ENCODE measurements at places on chromosomes 3 and 15.

DNA sequence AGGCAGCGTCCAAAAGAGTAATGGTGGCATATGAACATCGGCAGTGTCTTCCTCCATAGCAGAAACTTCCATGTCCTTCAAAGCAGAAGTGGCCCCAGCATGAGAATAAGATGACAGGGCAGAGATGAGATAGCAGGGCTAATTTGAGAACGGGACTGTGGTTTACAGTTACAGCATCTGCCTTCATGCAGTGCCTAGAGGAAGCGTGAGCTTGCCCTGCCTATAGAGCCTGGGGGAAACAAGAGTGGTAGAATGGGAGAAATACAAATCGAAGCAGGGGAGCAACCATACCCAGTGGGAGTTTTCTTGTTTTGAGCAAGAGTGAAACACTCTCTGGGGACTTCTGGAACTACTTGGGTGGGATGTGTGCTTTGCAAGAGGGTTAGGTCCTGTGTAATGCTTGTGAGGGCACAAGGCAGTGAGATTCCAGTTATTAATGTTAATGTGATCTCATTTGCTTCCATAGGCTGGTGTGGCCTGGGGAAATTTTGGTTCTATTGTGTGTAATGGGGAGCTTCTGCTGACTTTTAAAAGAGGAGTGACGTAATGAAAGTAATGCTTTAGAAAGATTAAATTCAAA lies 616.9 kb downstream of the ZIC1 start:
- DNase-seq: no peak

DNA sequence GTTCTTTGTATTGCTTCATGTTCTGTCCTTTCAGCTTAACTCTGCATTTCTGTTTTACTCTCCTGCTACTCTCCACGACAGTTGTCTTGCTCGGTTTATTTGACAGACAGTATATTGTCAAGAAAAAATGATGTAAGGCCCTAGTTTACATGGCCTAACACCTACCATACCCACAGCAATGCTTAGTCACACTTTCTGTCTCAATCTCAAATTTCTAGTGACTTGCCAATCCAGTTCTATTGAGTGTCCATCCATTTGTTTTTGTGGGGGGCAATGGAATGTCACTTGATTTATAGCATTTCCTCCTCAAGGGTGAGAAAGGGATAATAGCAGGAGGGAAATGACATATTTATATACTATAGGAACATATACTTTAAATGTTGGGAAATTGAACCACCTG lies 676.2 kb downstream of the NAALADL2 start:
- no peak for DNase-seq

- no peak for DNase-seq
Measured at GRCh38 chr3:56370991-56371775, 97.1 kb downstream of the ERC2 start.

GRCh38 chr3:147799601-147800000 lies 390.4 kb downstream of the ZIC1 start:
- no peak for DNase-seq

DNA sequence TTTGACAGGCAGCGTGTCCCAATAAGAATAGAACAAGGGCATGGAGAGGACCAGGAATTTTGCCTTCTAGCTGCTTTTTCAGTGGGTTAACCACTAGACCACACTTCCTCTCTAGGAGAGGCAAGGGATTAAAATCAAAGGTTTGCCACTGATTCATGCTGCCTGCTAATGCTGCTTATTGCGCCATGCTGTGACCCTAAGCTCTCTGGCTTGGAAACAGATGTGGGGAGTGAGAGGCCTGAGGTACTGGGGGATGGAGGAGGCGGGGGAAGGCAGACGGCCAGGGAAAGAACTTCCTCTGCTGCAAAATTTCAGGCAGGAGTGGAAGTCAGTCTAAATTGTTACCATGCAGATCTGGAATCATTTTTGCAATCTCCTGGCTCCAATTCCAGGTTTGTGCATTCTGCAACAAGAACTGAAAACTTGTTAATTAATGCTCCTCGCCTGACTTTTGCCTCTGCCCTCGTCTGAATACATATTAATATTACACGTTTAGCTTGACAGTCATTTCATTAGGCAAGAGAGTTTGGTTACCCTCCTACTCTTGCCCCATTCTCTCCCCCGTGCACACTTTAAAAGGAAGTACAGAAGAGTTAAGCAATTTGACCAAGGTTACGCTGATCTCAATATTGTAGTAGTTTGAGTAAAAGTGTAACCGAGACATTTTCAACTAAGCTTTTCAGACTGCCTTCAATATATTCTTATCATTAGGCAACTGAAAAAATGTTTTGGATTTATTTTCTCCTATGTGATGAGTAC lies 121.7 kb upstream of the SPRED1 start:
- DNase-seq: peak; percentile 9

DNA sequence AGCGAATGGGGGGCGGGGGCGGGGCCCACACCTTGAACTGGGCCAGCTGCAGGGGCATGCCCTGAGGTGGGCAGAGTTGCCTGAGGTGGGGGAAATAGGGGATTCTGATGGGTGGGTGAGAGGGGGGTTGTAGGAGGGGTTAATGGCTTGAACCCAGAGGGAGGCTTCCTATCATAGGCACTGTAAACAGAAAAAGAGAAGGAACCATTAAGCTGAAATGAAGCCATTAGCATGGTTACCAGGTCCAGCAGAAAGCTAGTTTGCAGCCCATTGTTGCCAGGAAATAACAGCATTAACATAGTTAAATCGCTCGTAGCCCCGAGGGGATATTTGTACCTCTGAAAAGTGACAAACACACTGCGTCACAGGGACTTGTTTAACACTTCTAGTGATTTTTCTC lies 29.0 kb downstream of the ETV5 start:
- DNase-seq: no peak

DNA sequence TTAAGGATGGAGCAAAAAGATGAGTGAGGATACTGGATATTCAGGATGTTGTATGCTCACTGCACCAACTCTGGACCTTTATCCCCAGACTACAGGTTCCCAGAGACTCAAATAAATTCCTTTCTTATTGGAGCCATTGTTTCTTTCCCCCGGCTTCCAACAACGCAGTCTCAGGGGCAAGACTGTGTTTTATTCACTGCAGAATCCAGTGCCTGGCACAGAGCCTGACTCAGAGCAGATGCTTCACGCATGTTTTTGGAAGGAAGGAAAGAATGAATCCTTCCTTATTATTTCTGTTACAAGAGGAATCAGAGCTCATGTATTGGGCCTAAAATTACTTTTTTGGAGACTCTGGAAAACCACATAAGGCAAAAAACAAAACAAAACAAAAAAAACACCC lies 96.0 kb upstream of the VGLL4 start:
- DNase-seq: no peak

DNA sequence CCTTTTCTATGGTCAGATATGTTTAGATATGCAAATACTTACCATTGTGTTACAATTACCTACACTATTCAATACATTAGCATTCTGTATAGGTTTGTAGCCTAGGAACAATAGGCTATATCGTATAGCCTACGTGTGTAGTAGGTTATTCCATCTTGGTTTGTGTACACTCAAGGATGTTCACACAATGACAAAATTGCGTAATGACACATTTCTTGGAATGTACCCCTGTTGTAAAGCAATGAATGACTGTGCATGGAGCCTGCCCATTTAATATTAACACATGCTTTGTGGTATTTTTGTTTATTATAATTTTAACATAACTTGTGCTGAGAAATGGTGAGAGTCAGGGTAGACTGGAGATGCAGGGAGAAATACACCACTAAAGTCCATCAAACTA lies 154.9 kb downstream of the LEKR1 start:
- no peak for DNase-seq

- DNase-seq: no peak
Measured at GRCh38 chr3:186280737-186281136, 81.3 kb downstream of the DGKG start.

DNA sequence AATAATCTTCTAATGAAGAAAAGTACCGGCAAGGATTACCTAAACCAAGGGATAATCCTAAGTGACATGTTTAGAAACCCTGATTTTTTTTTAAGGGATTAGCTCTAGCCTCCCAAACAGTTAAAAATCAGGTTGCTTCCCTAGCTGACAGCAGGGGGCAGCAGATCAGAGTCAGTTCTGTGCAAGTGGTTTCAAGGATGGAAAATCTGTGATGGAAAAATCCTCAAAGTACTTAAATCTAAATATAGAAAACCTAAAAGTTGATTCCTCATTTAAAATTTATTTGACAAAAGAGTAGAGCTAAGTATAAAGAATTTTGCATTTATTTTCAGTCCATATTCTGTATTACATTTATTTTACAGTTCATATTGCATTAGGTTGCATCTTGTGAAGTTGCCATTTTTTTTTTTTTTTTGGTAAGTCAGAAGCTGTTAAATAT lies 107.6 kb downstream of the PEX5L start:
- DNase-seq: no peak

DNA sequence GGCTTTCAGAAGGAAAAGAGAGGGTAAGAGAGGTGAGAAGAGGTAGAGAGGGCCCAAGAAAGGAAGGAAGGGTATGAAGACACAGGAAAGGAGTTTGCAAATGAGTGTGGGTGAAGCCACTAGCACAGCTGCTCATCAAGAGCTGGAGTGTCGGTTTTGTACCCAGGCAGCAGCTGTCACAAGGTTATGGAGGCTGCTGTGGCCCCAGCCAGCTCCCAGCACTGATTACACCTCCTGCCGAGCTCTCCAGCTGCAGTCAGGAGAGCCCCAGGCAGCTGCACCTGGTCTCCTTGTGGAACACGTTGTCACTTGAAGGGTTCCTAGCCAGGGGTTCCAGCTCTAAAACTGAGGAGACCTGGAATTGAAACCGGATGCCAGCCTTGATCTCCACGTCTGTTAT lies 60.4 kb upstream of the CHD2 start:
- no peak for DNase-seq

DNA sequence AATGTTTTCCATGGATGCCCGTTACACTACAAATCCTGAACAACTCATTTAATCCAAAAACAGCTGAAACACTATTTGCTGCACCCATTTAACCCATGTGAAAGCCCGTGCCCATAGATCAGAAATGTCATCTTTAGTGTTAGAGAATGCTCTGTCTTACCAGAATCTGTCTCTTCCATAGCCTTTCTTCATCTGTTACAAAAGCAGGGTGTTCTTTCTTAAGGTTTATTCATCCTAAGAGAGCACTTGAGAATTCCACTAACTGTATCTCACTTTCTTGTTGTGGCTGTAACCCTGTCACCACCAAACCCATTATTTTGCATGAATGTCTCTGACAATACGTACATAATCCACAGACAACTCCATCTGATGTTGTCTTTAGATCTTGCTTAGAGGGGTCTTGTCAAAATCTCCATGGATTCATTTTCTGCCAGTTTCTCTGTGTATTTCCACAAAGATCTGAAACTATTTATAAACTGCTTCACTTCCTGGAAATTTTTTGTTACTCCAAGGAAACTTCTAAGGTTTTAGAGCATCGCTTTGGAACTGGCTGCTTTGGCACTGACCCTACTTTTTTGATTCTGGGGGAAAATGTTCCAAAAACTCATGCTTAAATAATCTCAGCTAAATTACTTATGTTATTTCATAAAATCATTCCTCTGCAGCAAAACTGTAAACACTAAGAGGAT lies 167.8 kb upstream of the CCDC54 start:
- no peak for DNase-seq

- DNase-seq: peak; percentile 26
Measured at GRCh38 chr15:33500432-33501195, 189.8 kb downstream of the RYR3 start.

GRCh38 chr15:90419206-90419605 lies 31.2 kb downstream of the IQGAP1 start:
- no peak for DNase-seq

DNA sequence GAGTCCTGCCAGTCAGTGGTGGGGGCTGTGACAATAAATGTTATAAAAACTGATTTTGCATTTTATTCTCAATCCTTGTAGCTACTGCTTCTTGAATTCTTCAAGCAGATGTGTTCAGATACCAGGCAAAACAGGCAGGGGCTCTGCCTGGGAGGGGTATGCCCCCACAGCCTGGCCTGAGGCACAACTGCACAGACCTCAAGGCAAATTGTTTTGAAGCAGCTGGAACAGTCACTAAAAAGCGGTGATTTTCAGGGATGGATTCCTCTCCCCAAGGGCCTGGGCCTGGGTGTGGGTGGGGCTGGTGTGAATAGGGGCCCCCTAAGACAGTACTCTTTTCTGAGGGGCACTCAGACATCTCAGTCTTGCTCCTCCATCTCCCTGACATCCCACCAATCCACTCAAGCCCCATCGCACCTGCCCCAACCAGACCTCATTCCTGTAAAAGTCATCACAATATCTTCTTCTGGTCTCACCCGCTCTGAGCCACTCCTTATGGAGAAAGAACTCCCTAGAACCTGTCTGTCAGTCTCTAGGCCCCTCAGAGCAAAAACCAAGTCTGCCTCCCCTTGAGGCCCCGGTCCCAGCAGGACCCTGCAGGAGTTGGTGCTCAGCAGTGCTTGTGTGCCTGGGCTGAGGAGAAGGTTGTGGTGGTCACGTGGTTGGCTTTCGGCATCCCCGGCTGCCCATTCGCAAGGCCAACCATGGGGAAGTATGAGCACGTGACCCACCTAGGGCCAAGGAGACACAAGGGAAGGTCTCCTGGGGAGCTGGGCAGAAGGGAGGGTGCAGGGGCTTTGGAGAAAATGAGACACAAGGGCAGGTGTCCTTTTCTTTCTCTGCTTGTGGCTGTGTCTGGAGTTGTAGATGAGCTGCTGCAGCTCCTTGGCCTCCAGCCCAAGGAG lies 2.9 kb upstream of the PSTPIP1 start:
- no peak for DNase-seq

DNA sequence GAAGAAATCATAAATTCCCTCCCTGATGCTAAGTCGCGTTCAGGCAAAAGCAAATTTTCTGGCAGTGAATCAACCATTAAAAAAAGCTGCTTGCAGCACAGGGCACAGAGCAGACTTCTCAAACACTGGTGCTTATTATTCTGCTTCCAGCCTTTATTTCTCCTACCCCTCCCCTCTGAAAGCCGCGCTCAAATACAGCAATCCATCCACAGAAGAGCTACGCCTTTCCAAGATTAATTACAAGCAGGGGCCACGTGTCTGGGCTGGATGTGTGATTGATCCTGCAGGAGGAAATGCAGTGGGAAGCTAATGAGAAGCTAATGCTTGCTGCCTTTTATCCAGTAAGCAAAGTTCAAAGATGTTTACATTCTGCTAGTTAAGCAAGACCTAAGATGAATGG lies 134.9 kb upstream of the TOPAZ1 start:
- no peak for DNase-seq

GRCh38 chr3:115401851-115402501 lies 221.3 kb upstream of the GAP43 start:
- DNase-seq: no peak

- DNase-seq: no peak
Measured at GRCh38 chr3:148951599-148952361, 39.6 kb upstream of the GYG1 start.

GRCh38 chr3:63364910-63365309 lies 86.8 kb downstream of the SYNPR start:
- DNase-seq: no peak

- no peak for DNase-seq
Measured at GRCh38 chr3:172315401-172316091, 132.7 kb downstream of the GHSR start.

GRCh38 chr15:88917760-88918159 lies 4.6 kb upstream of the MFGE8 start:
- DNase-seq: no peak
